ENCODE measurements at places on chromosomes 2 and 18.

- DNase-seq, result no peak
Measured at GRCh38 chr18:59382383-59382782, 23.3 kb upstream of the LMAN1 start.

GRCh38 chr18:1103537-1103936, 198.9 kb downstream of the ADCYAP1 start:
- DNase-seq, result no peak

GRCh38 chr2:197675246-197675645, at the start of gene RFTN2:
Gene RFTN2, minus strand, starts transcription at chr2:197675587. Its CDS starts 129 bp downstream, at chr2:197675458.
- no peak for DNase-seq

- no peak for DNase-seq
Measured at GRCh38 chr2:66762761-66763160, 327.8 kb downstream of the MEIS1 start.

- no peak for DNase-seq
Measured at GRCh38 chr2:146666340-146666739, 1178.5 kb upstream of the ACVR2A start.

DNA sequence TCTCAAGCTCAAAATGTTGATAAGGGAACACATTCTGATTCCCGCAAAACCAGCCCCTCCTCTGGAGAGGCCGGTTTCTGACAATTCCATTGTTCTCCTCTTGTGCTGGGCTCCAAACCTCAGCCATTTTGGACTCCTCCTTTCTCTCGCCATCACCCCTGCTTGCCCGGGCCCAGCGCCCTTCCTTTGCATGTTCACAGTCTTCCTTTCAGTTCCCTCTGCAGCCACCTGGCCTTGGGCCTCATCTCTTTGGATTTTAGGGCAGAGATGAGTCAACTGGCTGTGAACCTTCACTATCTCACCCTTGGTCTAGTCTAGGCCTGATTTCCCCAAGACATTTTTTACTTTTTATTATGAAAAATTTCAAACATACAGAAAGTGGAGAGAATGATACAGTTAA, 155.9 kb upstream of the MAP3K20 start:
- no peak for DNase-seq

DNA sequence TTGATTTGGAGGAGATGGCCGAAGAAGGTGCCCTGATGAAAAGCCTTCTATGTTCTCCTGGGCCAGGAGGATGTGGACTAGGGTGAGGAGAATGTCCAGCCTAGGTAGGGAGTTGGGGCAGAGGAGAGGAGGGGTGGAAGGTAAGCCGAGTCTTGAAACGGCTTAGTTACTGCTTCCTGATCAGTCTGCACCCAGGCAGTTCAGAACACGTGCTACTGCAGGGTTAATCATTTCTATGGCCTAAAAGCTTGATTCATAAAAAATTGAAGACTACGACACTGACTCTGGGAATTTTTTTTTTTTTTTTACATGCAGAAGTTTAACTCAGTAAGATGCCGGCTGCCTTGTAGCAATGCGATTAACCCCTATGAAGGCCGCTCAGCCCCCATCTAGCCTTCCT, 125.3 kb downstream of the TMEM163 start:
- no peak for DNase-seq

GRCh38 chr2:225574582-225575138, 175.2 kb downstream of the NYAP2 start:
- DNase-seq, result no peak

GRCh38 chr2:172655838-172656573, 79.6 kb upstream of the RAPGEF4 start:
- DNase-seq, result no peak

- DNase-seq, result no peak
Measured at GRCh38 chr2:96881349-96882195, 11.7 kb upstream of the SEMA4C start.

DNA sequence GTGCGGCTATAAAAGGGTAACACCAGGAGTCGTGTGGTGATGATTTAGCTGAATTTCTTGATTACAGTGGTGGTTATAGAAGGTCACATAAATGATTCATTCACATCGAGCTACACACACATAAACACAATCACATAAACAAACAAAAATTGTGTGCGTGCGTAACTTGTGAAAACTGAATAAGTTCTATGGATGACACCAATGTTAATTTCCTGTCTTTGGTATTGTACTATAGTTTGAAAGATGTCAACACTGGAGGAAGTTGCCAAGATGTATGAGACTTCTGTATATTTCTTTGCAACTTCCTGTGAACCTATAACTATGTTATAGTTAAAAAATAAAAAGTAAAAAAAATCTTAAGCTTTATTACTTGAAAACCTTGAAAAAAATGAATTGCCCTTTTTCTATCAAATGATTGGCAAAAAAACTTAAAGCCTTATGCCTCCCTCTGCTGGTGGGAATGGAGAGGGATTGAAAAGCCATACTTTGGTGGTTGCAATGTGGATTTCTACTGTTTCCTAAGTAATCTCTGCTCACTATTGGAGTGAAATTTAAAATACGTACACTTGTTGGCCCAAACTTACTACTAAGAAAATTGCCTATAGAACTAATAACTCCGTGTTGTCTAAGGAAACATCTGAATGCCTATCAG, 227.7 kb downstream of the RPIA start:
- DNase-seq, result no peak

- DNase-seq, result no peak
Measured at GRCh38 chr2:187157046-187157445, 291.0 kb downstream of the CALCRL start.

DNA sequence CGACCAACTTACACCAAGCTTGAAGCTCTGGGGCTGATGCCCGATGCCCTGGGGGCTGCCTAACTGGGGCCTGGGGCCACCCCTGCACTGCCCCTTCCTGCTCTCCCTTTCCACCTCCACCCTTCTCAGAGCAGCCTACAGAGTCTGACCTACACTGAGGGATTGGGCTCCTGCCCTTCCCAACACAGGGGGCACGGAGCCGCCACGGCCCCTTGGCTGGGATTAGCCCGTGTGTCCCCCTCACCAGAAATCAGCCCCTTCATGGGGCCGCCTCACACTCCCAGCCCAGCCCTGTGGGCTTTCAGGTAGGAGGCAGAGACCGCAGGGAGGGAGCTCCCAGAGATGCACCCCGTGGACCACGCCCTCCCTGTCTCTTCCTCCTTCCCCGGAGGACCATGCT, 198.0 kb downstream of the EIPR1 start:
- no peak for DNase-seq
